ENCODE measurements at places on chromosomes 7 and 10.
A peak's percentile ranks its signal among the peaks of the same experiment; 100 is the strongest.

GRCh38 chr10:20897146-20897825 lies at the start of gene NEBL:
NEBL (minus strand) TSS chr10:20897311; CDS start chr10:20897205, 106 bp downstream.
- ATAC-seq, result no peak

DNA sequence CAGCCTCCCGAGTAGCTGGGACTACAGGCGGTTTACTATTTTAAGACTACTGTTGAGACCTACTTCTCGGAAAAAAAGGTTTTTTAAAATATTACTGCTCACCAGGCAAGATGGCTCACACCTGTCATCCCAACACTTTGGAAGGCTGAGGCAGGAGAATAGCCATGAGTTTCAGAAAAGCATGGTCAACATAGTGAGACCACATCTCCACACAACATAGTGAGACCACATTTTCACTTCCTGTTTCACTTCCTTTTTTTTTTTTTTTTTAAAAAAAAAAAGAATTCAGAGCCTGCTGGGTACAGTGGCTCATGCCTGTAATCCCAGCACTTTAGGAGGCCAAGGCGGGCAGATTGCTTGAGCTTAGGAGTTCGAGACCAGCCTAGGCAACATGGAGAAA lies 46.5 kb downstream of the SVOPL start:
- no peak for ATAC-seq

DNA sequence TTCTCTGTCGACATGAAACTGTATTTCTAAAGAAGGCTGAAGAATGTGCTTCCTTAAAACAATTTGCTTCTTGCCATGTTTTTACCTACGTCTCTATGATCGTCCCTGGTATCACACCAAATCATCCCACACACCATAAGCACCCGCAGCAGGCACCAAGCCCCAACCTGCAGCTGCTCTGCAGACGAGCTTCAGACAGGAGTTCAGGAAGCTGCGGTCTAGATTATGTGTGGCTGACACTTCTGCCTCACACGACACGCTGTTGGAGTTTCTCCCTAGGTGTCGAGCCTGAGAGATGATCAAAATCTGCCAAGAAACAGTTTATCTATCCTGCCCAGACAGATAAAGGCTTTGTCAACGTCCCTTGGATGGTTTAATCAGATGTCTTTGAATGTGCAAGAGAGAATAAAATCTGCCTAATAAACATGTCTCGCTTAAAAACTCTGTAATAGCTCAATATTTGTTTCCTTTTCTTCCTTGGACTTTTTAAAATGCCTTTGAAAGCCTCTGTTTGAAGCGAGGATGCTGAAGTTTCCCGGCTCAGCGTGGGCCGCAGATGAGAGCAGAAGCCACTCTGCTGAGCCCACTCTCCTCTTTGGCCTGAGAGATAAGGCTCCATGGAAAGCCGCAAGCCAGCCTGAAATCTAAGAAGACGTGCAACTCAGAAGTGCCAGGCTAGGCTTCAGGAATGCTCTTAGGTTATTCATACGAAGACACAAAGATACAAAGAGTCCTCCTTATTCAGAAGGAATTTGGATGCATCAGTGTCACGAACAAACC lies 158.3 kb upstream of the PFKP start:
- no peak for ATAC-seq

- ATAC-seq, result no peak
Observed at GRCh38 chr7:37918526-37918925, 1.9 kb upstream of the SFRP4 start.

DNA sequence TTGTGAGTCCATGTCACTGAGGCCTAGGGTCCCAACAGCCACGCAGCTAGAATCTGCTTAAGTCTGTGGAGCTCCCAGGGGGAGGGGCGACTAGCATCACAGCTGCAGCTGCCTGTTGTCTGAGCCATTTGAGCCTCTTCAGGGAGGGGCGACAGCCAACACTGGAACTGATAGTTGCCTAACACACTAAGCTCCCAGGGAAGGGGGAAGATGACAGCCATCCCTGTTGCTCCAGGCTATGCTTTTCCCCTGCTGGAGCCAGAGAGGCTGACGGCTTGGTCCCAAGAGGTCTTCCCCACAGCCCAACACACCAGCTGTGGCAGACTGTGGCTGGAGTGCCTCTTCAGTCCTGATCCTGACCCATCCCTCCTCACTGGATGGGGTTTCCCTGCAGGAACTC lies 817.5 kb downstream of the NXPH1 start:
- ATAC-seq, result no peak

DNA sequence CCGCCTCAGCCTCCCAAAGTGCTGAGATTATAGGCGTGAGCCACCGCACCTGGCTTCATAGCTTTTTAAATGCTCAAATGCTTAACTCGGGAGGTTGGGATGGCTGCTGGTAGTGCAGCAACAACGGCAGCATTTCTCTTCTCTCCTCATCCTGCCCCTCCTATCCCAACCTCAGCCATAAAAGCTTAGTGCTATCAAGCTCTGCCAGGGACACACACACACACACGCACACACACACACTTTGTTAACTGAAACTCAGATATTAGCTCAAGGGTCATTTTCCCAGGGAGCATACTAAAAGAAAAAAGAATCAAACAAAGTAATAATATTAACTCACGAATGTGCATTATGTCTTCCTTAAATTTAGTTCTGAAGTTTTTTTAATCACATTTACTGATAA lies 63.0 kb upstream of the HPS1 start:
- no peak for ATAC-seq

DNA sequence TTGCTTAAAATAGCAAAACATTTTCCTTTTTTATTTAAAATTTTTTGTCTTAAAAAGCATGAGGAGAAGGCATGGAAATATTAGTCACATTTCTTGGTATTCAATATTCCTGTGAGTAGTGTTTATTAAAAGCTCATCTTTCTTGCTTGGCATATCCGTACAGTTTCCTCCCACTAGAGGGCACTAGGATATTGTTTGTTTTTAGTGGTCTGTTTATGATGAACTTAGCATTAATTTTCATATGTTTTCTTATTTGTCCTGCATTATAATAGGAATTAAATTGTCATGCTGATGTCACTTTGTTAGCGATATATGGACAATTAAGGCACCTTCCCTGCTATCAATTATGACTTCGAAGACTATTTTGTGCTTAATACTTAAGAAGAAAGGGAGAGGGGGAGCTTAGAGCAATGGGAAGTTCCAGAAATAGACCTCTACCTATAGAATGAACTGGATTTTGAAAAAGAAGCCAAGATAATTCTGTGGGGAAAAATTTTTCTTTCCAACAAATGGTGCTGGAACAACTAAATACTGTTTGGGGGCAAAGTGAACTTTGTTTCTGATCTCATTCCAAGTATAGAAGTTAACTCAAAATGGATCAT lies 91.0 kb upstream of the STRIP2 start:
- peak; percentile 90 for ATAC-seq

- ATAC-seq, result peak; percentile 78
Observed at GRCh38 chr10:63753808-63754207, 232.6 kb downstream of the REEP3 start.

DNA sequence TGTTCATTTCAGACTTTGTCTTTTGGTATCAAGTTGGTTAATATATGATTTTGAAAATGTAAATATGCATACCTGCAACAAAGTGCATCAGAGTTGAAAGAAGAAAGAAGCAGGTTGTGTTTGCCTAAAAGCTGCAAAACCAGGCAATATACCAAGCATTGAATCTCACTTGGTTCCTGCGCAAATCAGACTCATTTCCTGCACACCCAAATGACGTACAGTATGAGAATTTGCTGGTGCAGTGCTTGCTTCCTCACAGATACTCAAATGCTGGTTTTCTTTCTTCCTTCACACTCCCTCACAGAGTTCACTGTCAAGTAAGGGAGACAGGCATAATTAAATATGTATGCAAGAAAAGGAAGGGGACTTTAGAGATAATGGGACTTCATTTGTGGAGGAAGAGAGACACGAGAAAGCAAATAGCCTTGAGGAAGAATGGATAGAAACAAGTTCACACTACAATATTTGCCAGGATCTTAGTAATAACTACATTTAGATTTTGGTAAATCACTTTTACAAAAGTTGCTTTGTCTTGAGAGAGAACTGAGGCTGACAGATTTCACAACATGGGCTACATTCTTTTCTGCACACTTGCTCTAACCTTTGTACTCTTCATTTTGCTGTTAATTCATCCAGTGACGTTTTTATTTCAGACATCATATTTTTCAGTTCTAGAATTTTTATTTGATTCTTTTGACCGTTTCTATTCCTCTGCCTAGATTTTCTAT lies 56.9 kb upstream of the AOAH start:
- no peak for ATAC-seq

- ATAC-seq, result no peak
Observed at GRCh38 chr7:114708646-114709045, 213.2 kb upstream of the MDFIC start.

DNA sequence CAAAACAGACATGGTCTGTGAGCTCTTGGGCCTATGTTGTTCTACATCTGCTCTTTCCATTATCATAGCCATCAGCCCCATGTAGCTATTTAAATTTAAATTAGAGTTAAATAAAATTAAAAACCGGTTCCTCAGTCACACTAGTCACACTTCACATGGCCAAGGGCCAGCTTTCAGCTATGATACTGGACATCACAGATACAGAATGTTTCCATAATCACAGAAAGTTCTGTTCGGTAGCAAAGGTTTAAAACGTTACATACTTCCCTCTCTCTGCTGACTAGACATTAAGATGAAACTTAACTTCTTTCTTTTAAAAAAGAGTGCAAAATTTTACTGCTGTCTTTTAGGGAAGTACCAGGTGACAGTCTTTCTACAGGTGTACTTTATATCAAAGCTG lies 43.0 kb downstream of the SRPK2 start:
- ATAC-seq, result no peak

DNA sequence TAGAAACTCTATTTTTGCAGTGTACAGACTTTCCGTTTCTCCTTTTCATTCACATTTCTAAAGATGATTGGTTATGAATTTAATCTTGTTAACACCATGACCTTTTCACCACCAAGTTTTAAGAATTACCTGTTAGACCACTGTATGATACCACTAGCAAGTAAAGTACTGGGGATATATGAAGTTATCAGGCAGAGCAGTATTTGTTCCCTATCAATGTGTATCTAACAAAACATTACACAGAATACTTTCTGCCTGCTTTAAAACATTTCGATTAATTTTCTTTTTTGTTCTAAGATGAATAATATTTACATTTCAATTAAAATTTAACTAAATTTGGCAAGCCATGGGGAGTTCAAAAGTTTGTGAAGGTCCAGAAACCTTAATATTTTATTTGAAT lies 49.9 kb upstream of the AHR start:
- ATAC-seq, result no peak

- ATAC-seq, result no peak
Observed at GRCh38 chr10:12954866-12955265, 46.6 kb downstream of the CCDC3 start.

Measured in SK-N-SH treated with all-trans-retinoic acid at 6 μM for 48 hours (cell line).